CD4-positive, alpha-beta T cell treated with Interleukin-4 for 4 hours (primary cell): ENCODE measurements at places on chromosomes 1 and 21.

GRCh38 chr1:206591226-206591625 lies 21.0 kb downstream of the EIF2D start:
- DNase-seq, result no peak

DNA sequence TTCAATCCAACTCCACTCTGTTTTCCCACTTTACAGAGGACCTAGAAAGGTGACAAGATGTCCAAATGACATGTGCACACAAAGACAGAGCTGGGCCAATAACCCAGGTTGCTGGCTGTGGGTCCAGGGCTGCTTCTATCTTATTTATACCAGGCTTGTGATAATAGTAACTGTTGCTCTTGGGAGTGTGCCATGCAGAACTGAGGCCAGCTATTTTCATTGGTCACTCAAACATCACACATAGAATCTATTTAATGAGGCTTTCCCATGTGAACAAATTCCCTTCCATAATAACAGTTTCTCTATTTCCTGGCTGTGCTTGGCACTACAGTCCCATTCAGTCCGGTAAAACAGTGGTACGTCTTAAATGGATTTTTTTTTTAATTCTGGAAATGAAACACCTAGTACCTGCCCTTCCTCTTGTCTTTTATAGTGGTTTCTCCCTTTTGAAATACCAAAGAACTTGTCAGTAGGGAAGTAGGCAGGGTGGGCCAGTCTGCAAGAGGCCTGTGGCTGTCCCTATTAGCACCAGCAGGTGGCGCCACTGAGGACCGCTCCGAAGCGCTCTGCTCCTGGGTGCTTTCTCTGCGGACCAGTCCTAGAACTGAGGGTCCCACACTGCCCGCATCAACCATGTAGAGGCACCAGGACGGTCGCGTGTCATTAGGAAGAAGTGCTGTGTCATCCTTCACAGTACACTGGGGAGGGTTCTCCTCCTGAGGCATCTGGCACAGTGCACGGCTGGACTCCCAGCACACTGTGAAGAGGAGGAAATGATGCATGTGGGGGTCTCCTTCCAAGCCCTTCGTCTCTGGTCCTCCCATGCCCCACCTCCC lies 52.1 kb downstream of the GPR161 start:
- peak; percentile 45 for DNase-seq

GRCh38 chr1:208036918-208037766 lies 126.2 kb upstream of the CD34 start:
- DNase-seq, result no peak

DNA sequence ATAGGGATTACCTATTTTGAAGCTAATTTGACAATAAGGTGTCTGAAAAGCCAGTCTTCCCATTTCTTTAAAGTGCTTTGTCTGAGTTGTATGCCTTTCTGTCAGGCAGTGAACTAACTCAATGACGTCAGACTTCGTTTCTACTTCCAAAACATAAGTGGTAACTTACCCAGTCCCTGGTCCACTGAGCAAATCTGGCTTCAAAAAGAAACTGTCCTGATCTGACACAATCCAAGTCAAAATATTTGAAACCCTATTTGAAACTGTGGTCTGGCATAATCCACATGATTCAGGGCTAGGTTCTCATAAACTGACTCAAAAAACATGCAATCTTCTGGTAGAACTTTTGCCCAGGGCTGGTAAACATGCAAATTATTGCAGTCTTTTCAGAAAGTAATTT lies 34.0 kb downstream of the DIRAS3 start:
- no peak for DNase-seq

DNA sequence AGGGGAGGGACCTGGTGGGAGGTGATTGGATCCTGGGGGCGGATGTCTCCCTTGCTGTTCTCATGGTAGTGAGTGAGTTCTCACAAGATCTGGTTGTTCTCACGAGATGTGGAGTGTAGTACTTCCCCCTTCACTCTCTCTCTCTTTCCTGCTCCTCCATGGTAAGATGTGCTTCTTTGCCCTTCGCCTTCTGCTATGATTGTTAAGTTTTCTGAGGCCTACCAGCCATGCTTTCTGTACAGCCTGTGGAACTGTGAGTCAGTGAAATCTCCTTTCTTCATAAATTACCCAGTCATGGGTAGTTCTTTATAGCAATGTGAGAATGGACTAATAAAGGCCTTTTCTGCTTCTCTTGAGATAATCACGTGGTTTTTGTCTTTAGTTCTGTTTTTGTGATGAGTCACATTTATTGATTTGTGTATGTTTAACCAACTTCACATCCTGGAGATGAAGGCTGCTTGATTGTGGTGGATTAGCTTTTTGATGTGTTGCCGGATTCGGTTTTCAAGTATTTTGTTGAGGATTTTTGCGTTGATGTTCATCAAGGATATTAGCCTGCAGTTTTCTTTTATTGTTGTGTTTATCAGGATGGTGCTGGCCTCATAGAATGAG lies 45.5 kb downstream of the RABGAP1L start:
- DNase-seq, result peak; percentile 76

- DNase-seq, result no peak
These were observed 38.6 kb downstream of the PAPPA2 start for GRCh38 chr1:176501599-176501998.

DNA sequence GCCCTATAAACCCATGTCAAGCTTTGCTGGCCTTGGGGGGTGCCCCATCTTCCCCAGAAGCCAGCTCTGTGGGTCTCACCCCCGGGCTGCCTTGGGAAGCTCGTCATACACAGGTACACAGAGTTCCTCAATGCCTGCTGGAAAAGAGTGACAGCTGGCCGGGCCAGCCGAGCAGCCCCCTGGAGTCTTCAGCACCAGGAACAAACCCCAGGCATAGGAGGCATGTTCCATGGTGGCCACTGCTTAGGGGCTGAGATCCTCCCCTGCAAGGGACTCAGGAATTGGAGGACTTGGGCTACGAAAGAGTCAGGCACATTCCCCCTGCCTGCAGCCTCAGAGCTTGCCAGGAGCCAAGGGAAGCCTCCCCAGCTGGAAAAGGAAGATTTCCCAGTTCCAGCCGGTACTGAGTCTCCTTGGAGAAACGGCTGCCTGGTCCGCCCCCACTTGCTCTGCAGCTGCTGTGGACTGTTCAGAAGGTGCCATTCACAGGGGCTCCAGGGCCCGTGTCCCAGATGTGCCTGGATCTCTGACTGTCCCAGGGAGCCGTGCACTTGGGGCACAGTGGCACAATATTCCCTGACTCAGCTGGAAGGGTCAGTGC lies 89.5 kb downstream of the STUM start:
- DNase-seq, result no peak
